Stimulated activated CD8-positive, alpha-beta memory T cell treated with anti-CD3 and anti-CD28 coated beads, Interleukin-7, amount 100 ng/mL, for 1 hour (primary cell): ENCODE measurements at places on chromosomes 5 and 9.

DNA sequence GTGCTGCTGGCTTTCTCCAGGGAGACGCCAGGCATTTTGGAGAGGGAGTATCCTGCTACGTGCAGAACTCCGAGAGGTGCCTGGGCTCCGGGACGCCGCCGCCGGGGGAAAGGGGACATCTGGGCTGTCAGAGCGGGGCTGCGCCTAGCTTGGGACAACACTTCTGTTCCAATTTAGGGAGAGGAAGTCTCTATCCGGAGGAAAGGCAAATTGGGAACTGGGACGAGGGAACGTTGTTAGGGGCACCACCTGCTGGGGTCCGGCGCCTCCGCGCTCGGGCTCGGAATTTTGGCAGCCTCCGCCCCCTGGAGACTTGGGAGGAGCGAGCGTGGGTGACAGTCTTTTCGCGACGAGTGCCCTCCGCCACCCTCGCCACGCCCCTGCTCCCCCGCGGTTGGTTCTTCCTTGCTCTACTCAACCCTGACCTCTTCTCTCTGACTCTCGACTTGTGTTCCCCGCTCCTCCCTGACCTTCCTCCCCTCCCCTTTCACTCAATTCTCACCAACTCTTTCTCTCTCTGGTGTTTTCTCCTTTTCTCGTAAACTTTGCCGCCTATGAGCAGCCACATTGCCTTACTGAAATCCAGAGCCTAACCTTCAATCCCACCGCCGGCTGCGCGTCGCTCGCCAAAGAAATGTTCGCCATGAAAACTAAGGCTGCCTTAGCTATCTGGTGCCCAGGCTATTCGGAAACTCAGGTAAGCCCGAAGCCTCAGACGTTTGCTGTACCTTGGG lies 1.6 kb downstream of the TSLP start:
- peak; percentile 35 for DNase-seq

DNA sequence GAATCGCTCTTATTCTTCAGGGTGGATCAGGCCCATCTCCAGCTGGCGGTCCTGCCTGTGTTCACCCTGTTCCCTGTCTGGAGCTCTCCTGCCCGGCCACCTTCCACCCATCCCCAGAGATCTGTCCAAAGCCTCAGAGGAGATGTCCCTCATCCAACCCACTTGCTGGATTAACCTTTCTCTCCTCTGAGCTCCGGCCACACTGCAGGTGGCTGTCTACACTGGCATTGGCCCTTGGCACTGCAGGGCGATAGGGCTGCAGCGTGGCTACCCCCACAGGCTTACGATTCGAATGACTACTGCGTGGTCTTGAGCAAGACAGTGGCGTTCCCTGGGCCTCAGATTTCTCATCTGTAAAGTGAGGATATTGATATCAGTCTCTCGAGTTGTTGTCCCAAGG lies 63.8 kb upstream of the BARHL1 start:
- DNase-seq, result no peak

DNA sequence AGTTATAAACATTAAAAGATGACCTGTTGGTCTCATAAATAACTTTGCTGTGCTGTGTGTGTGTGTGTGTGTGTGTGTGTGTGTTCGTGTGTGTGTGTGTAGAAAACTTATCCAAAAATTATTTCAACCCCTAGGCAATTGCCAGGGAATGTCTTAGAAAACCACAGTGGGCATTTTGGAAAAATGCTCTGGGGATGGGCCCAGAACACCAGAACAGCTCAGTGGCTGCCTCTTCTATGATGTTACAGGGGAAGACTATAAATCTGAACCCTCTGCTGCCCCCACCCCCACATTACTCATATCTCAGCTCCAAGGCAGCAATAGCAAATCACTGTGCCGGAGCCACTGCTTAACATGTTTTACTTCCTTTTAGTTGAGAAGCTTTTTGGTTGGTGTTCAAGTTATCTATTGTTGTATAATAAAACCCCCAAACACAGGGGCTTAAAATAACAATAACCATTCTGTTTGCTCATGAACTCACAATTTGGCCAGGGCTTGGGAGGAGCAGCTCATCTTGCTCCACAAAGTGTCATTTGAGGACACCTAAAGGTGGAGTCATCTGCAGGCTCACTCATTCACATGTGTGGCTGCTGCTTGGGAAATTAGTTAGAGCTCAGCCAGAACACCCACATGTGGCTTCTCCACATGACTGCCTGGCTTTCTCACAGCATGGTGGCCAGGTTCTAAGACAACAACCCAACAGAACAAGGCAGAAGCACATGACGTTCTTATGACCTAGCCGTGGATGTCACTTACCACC lies 40.4 kb downstream of the ACTBL2 start:
- no peak for DNase-seq

DNA sequence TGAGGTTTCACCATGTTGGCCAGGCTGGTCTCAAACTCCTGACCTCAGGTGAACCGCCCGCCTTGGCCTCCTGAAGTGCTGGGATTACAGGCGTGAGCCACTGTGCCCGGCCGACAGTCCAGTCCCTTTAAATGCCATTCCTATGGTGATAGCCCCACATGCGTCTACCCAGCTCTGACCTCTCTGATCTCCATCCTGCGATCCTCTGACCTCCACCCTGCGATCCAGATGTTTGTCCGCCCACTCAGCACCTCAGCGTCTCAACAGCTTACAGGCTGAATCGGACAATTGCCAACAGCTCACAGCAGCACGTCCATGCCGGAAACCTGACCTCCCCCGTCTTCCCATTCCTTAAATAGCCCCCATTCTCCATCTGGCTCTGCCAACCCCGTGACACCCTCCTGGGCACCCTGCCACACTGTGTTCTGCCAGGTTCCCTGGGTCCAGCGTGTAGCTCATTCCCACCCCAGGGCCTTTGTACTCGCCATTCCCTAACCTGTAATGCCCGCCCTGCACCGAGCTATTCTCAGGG lies 44.0 kb upstream of the RNU6ATAC start:
- DNase-seq, result no peak

GRCh38 chr5:155794795-155795194 lies 532.2 kb upstream of the SGCD start:
- no peak for DNase-seq

- DNase-seq, result no peak
Observed at GRCh38 chr9:95678759-95679158, 162.0 kb upstream of the PTCH1 start.

GRCh38 chr9:31144614-31145013 lies 1239.8 kb upstream of the ACO1 start:
- DNase-seq, result no peak

- DNase-seq, result no peak
Observed at GRCh38 chr9:134493461-134494272, 147.9 kb upstream of the COL5A1 start.

- DNase-seq, result peak; percentile 27
Observed at GRCh38 chr9:21709464-21710058, 92.9 kb upstream of the MTAP start.

GRCh38 chr5:160929360-160929759 lies 77.3 kb upstream of the ATP10B start:
- DNase-seq, result no peak

- DNase-seq, result no peak
Observed at GRCh38 chr9:102650896-102651295, 344.2 kb upstream of the CYLC2 start.

DNA sequence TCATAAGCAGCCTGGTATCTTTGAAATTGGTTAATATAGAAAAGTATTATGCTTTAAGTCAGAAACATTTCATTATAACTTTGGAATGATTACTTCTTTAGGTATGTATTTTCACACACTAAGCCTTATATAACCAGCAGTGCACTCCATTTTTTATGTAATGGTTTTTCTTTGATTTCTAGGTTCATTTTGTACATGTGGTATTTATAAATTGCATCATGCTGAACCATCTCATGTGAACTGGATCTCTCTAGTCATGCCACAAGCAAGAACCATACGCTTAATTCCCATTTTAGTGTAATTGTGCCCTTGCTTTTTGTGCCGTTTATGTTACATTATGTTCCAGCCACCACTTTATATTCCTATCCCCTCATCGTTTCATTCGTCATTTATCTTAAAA lies 38.6 kb upstream of the SRP19 start:
- no peak for DNase-seq

GRCh38 chr9:91211919-91212318 lies 149.8 kb downstream of the AUH start:
- no peak for DNase-seq

DNA sequence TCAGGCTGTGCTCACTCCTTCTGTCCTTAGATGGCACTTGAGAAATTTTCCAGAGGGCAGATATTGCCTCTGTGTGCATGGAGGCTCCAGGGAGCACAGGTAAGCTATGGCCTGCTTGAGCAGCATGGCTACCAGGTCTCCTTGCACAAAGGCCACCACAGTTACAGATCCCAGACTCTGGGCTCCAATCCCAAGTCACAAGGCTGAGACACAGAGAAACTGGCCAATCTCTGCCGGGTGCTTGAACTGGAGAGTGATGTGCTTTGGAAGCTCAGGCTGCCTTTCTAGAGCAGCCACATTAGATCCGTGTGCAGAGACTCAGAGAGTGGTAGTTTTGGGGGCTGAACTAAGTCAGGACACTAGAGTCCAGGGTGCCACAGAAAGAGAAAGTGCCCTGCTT lies 145.7 kb downstream of the SEMA6A start:
- DNase-seq, result no peak

GRCh38 chr9:5643005-5643624 lies 14.2 kb downstream of the RIC1 start:
- DNase-seq, result no peak

DNA sequence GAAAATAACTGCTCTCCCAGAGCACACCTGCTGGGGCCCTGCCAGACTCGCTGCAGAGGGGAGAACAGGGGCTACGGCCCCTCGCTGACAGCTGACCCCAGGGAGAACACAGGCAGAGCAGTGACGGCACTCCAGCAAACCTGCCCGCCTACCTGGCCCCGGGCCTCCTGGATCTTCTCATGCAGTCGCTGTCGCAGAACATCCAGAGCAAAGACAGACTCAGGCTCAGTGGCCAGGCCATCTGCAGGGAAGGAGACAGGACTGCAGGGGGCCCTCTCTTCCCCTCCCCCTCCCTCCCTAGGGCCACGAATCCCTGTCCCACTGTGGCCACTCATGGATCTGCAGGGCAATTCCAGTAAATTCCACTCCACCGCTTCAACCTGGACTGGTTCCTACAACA lies 2.4 kb downstream of the SURF6 start:
- no peak for DNase-seq

- no peak for DNase-seq
Observed at GRCh38 chr5:96091874-96092273, 130.2 kb upstream of the ELL2 start.

- no peak for DNase-seq
Observed at GRCh38 chr5:27020973-27021372, 17.4 kb downstream of the CDH9 start.

DNA sequence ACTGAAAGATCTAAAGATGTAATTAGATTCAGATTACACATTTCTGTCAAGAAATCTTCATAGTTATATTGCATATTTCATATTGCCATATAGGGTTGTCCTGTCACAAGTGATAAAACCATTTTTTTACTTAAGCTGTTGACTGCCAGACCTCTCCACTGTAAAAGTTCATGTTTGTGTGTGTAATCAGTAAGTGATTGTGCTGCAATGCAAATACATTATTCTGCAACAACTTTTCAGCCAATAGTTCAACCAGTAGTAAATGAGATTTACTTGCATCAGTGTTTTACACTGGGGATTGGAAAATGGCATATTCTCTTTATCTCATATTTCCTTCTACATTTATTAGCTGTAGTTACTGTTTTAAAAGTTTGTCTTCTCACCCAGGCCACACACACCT lies 603.9 kb upstream of the RORB start:
- no peak for DNase-seq

- DNase-seq, result no peak
Observed at GRCh38 chr5:14343376-14343775, 200.2 kb downstream of the TRIO start.

DNA sequence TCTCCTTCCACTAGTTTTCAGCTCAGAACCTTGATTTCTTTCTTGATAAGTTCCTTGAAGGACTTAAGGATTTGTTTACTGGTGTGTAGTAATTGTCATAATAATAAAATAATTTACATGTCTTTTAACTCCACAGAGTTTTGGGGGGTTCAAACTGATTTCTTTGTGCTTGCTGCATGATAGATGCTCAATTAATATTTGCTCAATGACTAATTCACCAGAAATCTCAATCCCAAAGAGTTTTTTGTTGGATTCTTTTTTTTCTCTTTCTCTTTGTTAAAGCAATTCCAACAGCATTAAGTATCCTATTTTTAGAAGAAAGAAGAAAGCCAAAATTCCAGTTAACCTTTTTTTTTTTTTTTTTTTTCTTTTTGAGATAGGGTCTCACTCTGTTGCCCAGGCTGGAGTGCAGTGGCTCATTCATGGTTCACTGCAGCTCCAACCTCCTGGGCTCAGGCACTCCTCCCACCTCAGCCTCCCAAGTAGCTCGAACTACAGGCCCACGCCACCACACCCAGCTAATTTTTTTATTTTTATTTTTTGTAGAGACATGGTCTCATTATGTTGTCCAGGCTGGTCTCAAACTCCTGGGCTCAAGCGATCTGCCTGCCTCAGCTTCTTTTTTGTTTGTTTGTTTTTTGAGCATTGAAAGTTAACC lies 10.8 kb downstream of the FAF2 start:
- DNase-seq, result no peak

GRCh38 chr5:101611039-101611438 lies 685.0 kb downstream of the SLCO4C1 start:
- no peak for DNase-seq

DNA sequence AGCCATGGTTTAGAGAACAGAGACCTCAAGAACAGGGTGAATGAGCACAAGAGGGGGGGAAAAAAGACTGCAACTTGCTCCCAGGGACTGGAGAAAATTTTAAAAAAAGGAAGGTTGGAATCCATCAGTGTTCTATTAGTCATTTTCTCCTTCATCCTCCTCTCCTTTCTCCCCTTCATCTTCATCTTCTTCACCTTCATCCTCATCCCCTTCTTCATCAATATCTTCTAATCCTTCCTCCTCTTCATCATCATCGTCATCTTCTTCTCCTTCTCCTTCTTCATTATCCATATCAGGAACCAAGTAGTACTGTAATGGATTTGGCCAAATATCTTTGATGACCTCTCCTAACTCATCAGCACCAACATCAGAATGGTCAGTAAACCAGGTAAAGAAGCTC lies 86.1 kb downstream of the LIX1 start:
- no peak for DNase-seq

DNA sequence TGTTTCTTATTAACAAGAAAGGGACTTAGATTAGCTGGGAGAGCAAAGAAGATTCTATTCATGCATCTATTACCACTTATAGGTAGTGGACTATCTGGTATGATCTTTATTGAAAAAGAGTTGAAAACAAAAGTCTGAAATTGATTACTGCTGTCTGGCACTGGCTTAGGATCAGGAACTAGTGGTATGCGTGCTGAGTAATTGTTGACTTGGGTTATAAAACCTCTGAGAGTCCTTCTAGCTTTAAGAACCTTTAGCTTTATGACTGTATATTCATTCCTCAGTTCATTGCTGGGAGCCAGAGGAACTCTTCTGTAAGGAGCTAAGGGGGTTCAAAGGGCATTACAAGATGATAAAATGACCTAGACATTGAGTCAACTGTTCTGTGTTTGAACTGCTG lies 7.6 kb downstream of the SLC1A1 start:
- no peak for DNase-seq
